ENCODE measurements at places on chromosomes 16 and 17.

- DNase-seq, result peak; percentile 23
Measured at GRCh38 chr16:2838928-2839327, 8.8 kb downstream of the ZG16B start.

- no peak for DNase-seq
Measured at GRCh38 chr16:66069587-66069986, 296.9 kb upstream of the CDH5 start.

- no peak for DNase-seq
Measured at GRCh38 chr16:56068314-56068713, 123.0 kb upstream of the GNAO1 start.

DNA sequence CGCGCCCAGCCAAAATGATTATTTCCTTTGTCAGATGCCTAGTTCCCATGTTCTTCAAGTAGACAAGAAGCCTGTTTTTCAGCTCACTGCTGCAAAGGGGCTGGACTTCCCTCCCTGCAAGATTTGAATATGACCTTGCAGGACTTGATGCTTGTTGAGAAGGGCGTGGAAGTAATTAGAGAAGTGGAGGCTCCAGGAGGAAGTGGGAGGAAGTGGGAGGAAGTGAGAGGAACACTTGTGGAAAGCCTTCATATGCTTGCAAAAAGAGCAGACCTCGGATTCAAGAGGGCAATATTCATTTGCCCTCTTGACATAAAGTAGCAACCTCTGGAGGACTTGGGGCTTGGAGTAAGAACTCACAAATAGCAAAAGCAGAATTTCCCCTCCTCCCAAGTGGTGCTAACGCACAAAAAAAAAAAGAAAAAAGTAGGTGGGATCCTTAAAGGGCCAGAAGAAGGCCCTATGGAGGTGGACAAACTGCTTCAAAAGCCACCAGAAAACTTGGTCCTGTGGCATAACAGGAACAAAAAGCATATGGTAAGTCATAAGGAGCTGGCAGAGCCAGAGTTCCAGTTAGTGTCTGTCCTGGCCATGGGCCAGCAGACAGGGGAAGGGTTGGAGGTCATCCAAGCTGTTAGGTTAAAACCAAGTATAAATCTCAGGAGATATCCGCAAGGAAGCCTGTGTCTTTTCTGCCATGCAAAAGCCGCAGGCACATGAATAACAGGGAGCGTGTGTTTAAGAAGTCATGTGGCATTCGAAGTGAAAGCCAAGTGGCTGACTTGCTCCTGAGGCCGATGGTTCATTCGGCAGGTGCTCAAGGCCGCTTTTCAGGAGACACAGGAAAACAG is 20.6 kb upstream of the PRKAR1A start:
- DNase-seq, result peak; percentile 16

GRCh38 chr17:54666559-54666958 is 234.1 kb upstream of the TOM1L1 start:
- no peak for DNase-seq

- DNase-seq, result no peak
Measured at GRCh38 chr17:12256380-12256995, 235.8 kb downstream of the MAP2K4 start.

GRCh38 chr17:37107406-37108083 is 158.8 kb downstream of the AATF start:
- peak; percentile 54 for DNase-seq

DNA sequence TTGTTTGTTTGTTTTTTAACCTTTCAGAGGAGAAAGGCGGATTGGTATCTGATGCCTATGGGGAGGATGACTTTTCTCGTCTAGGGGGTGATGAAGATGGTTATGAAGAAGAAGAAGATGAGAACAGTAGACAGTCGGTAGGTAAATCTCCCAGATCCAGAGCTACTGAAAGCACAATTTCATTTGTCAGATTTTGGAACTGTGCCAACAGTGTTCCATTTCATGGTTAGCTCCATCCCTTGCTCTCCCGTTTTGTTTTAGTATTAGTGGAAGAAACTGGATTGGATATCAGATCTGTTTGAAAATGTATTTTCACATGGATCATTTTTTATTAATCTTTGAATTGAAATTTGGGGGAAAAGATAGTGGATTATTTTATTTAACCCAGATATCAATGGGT is 1.4 kb downstream of the SAP30BP start:
- no peak for DNase-seq

GRCh38 chr17:13352747-13353415 is 248.8 kb downstream of the HS3ST3A1 start:
- DNase-seq, result no peak

DNA sequence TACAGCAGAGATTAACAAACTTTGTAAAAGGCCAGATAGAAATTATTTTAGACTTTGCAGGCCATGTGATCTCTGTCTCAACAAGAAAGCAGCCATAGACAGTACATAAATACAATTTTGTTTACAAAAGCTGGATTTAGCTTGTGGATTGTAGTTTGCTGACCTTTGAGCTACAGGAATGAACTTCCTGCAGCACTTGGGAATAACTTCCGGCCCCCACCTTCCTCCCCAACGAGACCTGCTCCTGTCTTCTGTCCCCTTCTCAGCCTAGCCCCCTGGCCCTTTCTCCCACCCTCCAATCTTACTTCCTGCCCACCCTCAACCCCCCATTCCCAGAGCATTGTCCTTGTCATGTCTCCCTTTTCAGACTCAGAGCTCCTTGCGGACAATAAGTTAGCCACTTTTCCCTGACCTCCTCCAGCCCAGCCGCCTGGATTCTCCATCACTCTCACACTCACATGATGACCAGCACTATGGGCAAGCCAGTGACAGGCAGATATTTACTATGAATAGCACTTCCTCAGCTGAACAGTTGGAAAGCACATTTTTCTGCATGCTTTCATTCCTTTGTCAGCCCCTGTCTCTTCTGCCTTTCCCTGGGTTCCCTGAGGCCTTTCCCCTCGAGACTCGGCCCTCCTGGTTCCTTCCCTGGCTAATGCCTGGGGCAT is 27.6 kb upstream of the DLX3 start:
- DNase-seq, result no peak

GRCh38 chr17:65312718-65313377 is 175.7 kb downstream of the RGS9 start:
- DNase-seq, result no peak

GRCh38 chr17:59695945-59696681 is 11.1 kb downstream of the PTRH2 start:
- DNase-seq, result no peak

DNA sequence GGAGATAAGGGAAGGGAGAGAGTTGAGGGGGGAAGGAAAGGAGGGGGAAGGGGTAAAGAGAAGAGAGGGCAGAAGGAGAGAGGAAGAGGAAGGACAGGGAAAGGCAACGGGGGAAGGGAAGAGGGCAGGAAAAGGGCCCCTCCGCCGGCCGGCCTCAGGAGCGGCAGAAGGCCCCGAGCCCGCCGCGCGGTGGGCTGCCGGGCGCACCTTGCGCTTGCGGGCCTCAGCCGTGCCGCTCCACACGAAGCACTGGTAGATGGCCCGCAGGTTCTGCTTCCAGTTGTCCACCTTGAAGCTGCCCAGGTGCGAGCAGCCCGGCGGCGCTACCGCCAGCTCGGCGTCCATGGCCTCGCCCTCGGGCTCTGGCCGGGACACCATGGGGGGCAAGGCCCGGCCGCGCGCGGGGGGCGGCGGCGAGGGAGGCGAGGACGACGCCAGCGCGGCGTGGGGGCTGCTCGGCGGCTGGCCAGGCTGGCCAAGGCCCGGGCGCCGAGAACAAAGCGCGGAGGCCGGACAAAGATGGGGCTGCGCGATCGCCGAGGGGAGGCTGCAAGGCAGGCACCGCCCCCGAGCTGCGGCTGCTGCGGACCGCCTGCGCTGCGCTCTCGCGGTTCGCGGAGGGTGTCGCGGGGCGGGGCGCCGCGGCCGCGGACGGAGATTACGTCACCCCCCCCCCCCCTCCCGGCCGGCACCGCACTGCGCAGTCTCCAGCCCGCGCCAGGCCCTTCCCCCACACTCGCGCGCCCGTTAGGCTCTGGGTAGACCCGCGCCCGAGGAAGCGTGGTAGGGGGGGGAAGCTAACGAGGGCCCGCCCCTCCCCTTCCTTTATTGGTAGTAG is at the start of gene USP22:
TSS of gene USP22 (minus strand) at position 554 of the 838 bp plus-strand sequence. CDS start at position 378, 176 bp downstream.
- DNase-seq, result peak; percentile 49

DNA sequence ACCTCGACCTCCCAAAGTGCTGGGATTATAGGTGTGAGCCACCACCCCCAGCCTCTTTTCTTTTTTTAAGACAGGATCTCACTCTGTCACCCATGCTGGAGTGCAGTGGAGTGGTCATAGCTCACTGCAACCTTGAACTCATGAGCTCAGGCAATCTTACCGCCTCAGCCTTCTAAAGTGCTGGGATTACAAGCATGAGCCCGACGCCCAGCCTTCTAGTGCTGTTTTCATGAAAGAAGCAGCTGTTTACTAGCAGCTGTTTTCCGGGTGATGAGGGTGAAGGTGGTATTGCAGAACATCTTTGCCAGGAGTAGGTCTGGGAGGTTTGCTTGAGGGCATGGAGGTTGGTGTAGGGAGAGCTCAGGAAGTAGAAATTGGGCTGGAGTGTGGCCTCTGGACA is 2.0 kb downstream of the ADCY7 start:
- peak; percentile 53 for DNase-seq

GRCh38 chr17:70863436-70864248 is 694.3 kb downstream of the KCNJ2 start:
- DNase-seq, result no peak

GRCh38 chr17:83189044-83190003 is 109.9 kb downstream of the METRNL start:
- DNase-seq, result no peak

DNA sequence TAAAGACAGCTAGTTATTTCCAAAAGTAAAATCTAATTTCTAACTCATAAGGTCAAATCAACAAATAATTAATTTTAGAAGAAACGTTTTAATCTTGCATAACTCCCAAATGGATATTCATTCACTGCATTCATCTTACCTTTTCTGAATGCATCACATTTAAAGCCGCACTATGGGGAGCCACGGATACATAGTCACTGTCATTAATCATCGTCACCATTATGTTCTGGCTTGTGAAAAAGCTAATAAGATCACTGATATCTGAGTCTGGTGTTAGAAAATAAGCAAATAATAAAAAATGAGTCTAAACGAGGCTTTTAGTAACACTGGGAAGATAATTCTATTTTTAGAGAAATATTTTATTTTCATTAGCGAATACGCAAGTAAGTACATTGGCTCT is 42.4 kb upstream of the ABCA10 start:
- DNase-seq, result no peak

DNA sequence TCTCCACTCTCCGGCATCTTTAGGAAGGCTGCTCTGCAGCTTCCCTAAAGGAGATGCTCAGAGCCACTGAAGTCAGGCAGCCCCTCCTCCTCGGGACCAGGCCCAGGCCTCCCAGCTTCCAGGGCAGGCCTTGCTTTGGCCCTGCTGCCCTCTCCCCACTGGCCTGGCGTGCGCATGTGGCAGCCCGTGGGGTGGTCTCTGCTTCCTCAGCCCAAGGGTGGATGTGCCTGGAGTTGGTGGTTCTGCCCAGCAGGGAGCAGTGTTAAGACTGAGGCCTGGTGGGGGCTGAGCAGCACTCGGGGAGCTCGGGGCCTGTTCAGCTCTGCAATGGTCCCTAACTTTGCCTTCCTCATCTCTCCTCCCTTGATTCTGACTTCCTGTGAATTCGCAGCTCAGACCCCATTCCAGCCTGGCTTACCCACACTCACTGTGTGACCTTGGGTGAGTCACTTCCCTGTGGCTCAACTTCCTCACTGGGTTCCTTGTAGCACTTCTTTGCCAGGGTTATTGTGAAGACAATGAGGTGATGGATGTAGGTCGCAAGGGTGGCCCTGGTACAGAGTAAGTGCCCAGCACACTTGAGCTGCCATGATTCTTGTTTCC is 63.2 kb downstream of the NKD1 start:
- no peak for DNase-seq

- DNase-seq, result no peak
Measured at GRCh38 chr17:2271985-2272702, 31.4 kb downstream of the SMG6 start.

DNA sequence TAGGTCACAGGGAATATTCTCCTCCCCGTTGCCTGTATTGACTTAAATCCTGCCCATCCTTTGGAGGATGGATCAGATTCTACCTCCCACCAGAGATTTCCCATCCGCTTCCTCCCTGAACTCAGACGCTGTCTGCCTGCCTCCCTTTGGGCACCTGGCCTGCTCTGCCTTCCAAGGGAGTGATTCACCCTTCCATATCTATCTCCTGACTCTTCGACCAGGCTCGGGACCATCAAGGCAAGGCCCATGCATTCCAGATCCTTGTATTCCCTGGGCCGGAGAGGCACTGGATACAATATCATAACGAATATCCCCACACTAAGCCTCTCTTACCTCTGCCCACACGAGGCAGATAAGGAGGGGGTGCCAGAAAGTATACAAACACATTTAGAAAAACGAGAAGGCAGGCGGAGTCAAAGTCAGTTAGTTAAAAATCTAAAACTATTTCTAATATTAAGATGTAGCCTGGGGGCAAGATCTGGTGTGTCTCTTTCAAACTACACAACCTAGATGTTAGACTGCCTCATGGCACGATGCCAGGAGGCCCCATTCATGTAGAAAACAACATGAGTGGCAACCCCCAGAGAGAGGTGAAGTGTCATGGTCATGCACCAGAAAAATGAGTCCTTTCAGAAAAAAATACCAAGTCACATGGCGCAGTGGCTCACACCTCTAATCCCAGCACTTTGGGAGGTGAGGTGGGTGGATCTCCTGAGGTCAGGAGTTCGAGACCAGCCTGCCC is 9.2 kb downstream of the PMP22 start:
- DNase-seq, result no peak

GRCh38 chr17:60823515-60823914 is 145.9 kb downstream of the BCAS3 start:
- no peak for DNase-seq

DNA sequence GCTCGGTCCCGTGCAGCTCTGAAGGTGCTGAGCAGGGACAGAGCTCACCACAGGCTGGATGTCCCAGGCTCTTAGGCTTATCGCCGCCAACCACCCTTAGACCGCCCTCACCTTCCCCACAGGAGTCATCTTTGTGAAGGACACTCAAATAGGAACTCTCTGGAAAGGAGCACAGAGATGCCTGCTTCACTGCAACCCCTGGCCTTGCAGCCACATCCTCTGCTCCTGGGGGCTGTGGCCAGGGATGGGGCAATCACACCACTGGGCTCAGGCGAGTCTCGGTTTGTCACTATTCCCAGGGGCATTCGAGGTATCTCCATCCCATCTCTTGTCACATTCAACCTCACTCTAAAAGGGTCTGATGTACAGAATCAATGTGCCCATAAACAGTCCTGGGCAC is 10.9 kb downstream of the ZDHHC1 start:
- DNase-seq, result no peak

- DNase-seq, result no peak
Measured at GRCh38 chr17:74770498-74771318, 5.4 kb downstream of the NAT9 start.

DNA sequence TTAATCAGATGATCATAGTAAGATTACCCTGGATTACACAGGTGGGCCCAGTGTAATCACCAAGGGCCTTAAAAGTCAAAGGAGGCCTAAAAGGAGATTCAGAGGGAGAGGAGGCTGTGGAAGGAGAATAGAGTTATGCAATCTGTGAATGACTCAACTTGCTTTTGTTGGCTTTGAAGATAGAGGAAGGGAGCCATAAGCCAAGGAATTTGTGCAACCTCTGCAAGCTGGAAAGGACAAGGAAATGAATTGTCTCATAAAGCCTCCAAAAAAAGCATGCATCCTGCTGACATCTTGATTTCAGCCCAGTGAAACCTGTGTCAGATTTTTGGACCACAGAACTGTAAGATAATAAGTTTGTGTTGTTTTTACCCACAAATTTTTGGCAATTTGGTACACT is 109.6 kb downstream of the CNTNAP4 start:
- DNase-seq, result no peak

GRCh38 chr16:81873843-81874752 is 95.0 kb downstream of the PLCG2 start:
- DNase-seq, result no peak

Data from DMS79 (cell line).